Right hindlimb (tissue), 1 donor: ENCODE measurements at places on chromosomes 6 and 20.

DNA sequence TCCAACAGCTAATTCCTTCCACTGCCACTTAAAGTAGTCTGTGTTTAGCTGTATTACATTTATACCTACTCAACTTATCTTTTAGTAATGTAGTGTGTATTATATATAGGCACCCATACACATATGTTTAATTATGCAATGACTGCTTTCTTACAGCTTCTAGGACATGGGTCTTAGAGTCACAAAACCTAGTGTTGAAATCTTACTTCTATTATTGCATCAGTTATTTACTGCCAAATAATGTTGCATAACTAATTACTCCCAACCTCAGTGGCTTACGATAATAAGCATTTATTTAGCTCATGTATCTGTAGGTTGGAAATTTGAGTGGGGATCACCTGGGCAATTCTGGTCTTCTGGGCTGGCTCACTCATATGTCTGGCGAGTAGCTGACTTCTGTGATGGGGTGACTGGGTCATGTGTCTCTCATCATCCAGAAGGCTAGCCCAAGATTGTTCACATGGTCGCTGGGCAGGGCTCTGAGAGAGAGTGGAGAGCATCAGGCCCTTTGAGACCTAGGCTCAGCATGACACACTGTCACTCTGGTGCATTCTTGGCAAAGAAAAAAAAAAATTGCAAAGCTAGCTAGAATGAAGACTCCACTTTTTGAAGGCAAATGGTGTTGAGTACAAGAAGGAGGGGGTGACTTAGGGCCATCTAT, 187.0 kb downstream of the PLCB1 start:
- DNase-seq: no peak

DNA sequence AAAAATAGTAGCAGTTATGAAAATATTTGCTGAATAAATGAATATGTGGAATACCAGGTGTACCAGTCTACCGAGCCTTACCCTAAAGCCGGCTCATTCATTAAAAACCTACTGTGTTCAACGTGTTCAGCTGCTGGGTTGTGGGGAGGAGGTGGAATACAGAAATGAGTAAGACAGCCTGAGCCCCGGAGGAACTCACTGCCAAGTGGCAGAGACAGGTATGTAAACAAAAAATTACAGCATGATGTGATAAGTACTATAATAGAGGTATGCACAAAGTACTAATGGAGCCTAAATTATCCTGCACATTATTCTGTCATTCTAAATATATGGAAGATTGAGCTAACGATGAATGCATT, 6.8 kb upstream of the ADTRP start:
- no peak for DNase-seq

- DNase-seq: no peak
These were observed 28.7 kb downstream of the NTSR1 start for GRCh38 chr20:62737271-62737811.

- peak; percentile 17 for DNase-seq
These were observed 11.4 kb downstream of the SLC2A4RG start for GRCh38 chr20:63750807-63751470.

GRCh38 chr6:149014631-149015534, 268.1 kb downstream of the UST start:
- no peak for DNase-seq

- peak; percentile 70 for DNase-seq
These were observed 12.9 kb downstream of the PARD6B start for GRCh38 chr20:50744143-50744792.

- no peak for DNase-seq
These were observed 28.7 kb upstream of the RPS6KA2 start for GRCh38 chr6:166655713-166656229.
